Activated CD8-positive, alpha-beta memory T cell treated with anti-CD3 and anti-CD28 coated beads for 4 hours (primary cell): ENCODE measurements at places on chromosomes 5 and 9.

DNA sequence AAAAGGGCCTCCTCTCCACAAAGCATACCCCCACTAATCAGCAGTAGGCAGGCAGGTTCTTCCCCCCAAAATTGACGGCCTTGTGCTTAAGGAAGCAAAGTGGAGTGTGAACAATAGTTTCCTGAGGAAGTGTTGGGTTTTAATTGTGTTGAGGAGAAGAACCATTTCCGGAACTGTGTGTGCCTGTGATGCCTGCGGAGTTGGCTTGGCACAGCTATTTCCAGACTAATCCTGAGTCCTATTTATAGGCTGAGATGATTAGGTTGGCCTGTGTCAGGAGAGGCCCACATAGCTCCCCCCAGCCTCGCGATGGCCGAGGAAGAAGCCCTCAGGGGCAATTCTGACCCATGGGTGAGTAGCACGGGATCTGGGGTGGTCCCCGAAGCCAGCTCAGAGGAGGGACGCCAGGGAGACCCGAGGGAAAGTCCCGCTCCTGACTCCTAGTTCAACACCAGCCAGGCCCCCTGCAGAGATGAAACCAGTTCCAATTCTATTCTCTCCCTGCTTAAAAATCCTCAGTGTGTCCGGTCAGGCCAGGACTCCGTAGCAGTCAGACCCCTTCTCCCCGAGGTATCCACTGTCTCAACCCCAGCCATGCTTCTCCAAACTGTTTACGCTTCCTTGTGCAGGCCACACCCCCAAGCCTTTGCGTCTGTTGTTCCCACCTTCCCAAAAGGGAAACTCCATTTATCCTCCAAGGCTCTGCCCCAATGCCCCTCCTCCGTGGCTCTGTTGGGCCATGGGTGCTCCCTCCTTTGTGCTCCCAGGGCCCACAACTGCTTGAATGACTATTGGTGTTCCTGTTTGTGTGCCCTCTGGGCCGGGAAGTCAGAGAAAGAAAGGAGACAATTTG lies 18.1 kb downstream of the GSN start:
- no peak for DNase-seq

GRCh38 chr9:77587042-77587441 lies 61.1 kb downstream of the GNA14 start:
- DNase-seq = no peak

GRCh38 chr9:130899051-130899748 lies 2.6 kb upstream of the QRFP start:
- no peak for DNase-seq

DNA sequence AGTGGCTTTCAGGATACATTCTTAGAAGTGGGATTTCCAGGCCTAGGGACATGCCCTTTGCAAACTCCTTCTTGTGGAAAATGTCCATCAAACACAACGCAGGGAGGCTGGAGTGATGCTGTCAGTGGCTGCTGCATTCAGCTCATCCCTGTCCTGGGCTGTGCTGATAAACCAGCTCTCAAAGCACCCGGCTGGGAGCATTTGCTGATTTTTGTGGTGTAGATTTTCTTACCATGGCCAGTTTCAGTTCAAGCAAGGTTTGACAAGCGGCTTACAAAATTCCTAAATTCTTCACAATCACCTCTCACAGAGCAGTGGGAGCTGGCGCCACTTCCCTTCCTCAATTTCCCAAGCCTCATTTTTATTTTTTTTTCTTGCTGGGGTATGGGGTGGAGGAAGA lies 28.2 kb downstream of the FAM163B start:
- DNase-seq = no peak

DNA sequence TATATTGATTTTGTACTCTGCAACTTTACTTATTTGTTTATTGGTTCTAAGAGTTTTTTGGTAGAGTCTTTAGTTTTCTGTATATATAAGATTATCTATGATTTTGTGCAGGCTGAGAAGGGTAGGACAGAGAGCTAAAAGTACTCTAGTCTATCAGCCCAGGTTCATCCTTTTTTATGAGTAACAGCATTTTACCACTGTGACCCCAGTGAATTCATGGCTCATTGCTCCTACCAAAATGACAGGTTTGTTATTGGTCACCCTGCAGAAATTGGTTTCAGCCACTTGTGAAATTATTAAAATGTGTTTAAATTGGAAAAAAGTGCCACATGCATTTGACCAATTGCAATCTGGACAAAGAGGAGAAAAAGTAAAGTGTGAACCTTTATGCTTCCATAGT lies 421.4 kb upstream of the DAB2 start:
- DNase-seq = no peak

GRCh38 chr5:57895766-57896165 lies 413.2 kb upstream of the ACTBL2 start:
- no peak for DNase-seq

GRCh38 chr5:110008131-110008530 lies 318.4 kb downstream of the MAN2A1 start:
- DNase-seq = no peak

DNA sequence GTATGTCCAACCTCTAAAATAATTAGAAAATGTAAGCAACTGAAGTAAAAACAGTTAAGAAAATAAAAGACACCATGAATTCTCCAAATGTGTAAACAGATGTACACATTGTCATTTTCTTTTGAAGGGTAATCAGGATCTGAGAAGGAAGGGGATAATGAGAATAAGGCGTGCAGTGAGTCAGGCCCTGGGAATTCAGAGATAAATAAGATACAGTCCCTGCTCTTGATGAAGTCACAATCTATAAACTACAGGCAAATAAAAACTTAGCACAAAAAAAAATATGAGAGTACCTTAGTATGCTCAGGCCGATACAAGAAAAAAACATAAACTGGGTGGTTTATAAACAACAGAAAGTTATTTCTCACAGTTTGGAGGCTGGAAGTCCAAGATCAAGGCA lies 315.3 kb downstream of the DNAH5 start:
- no peak for DNase-seq

- DNase-seq = no peak
Observed at GRCh38 chr5:110734101-110734500, 4.7 kb upstream of the SLC25A46 start.

DNA sequence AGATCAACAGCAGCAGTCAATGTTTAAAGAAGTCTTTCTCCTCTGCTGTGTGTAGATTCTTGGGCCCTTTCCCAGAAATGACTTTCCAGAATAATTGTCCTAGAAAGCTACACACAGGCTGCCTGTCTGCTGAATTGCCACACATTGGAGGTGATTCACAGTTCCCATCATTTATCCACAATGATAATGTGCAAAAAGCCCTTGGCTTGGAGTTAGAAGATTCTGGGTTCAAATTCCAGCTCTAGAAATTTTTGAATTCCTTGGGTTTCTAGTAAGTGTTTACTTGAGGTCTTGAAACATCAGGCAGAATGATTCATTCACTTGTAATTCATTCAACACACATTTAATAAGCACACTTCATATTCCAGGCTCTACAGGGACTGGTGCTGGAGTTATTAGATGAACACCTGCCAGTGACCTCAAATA lies 28.6 kb upstream of the EPB41L4B start:
- no peak for DNase-seq

- no peak for DNase-seq
Observed at GRCh38 chr5:112141582-112141981, 277.5 kb downstream of the EPB41L4A start.
